Fibroblast of lung (primary cell): ENCODE measurements at places on chromosomes 1 and 21. TPM values are rescaled to one million over a fixed set of nuclear protein-coding genes. Genes with fewer than 3 reads are reported as not detected.

- H3K27me3 ChIP-seq, result no peaks in the 10 kb centered on the region
- H3K27ac ChIP-seq, result peak within 1 kb of the TSS; percentile 27
- no peaks in the 10 kb centered on the region for H3K36me3 ChIP-seq
- DNase-seq, result peak; percentile 74
Observed at GRCh38 chr1:212432661-212433576, at the start of gene NENF. TSS of gene NENF (plus strand) at chr1:212432920. CDS start at chr1:212432944, 24 bp downstream.

TNFRSF25 gene
- 0.51 and 1.5 TPM in 2 replicates for total RNA-seq

TMEM125 gene
- not detected in 2 replicates for total RNA-seq

DNA sequence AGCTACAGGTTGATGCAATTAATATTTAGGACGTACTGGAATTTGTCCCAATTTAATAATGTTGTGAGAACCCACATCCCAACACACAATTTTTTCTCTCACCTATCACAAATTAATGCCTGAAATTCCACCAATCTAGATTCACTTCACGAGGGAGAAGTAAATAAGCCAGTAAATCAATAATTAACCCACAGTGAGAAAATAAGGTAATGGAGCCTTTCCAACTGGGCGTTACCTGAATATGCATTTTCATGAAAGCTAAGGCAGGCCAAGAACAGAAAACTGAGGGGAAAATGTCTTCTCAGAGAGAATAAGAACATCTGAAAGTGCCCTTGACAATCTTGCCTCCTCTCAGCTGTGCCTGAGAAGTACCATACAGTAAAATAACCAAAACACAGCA lies 240.8 kb upstream of the NR5A2 start:
- DNase-seq, result no peak
- H3K4me1 ChIP-seq, result peaks cover 4% of the 10 kb centered on the region
- H3K36me3 ChIP-seq, result no peaks in the 10 kb centered on the region
- no peak overlapping the region for H3K4me3 ChIP-seq

DNM3 gene
- total RNA-seq, result 1.8 and 3.6 TPM in 2 replicates

GRCh38 chr1:96473791-96474434 lies 247.7 kb upstream of the PTBP2 start:
- DNase-seq, result peak; percentile 80
- no peak overlapping the region for H3K27ac ChIP-seq
- no peaks in the 10 kb centered on the region for H3K4me1 ChIP-seq
- no peak overlapping the region for H3K4me3 ChIP-seq
- H3K36me3 ChIP-seq, result no peaks in the 10 kb centered on the region

DNA sequence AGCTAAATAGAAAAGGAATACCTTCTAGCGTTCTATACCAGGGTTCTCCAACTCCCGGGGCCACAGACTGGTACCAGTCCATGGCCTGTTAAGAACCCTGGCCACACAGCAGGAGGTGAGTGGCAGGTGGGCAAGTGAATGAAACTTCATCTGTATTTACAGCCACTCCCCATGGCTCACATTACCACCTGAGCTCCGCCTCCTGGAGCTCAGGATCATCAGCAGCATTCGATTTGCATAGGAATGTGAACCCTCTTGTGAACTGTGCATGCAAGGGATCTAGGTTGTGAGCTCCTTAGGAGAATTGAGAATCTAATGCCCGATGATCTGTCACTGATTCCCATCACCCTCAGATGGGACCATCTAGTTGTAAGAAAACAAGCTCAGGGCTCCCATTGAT lies 107.3 kb downstream of the KAZN start:
- no peak overlapping the region for H3K27ac ChIP-seq
- H3K4me1 ChIP-seq, result no peaks in the 10 kb centered on the region
- H3K27me3 ChIP-seq, result no peaks in the 10 kb centered on the region
- no peak overlapping the region for H3K4me3 ChIP-seq
- H3K36me3 ChIP-seq, result no peaks in the 10 kb centered on the region
- no peak for DNase-seq

DNA sequence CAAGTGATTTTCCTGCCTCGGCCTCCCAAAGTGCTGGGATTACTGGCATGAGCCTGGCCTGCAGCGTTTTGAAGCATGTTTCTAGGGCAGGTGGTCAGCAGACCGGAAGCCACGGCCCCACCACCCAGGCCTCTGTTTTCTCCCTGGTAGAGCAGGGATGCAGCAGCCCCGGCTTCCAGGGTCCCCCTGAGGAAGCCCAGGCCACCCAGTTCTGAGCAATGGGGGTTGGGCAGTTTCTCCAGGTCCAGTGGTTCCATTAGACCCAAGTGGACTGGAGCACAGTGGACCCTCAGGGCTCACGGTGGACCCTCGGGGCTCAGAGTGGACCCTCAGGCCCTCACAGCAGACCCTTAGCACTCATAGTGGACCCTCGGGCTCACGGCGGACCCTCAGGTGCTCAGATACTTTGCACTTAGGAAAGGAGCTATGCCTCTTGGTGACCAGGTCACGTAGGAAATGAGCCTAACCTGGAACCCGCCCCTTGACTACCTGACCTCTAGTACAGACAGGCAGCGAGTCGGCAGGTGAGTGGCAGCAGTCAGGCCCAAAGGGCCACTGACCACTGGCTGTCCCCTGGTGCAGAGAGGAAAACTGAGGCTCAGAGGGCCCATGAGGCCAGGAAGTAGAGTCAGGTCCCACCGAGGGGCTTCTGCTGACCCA lies 4.6 kb upstream of the FNDC10 start:
- no peak overlapping the region for H3K27ac ChIP-seq
- no peaks in the 10 kb centered on the region for H3K4me1 ChIP-seq
- DNase-seq, result no peak

DNA sequence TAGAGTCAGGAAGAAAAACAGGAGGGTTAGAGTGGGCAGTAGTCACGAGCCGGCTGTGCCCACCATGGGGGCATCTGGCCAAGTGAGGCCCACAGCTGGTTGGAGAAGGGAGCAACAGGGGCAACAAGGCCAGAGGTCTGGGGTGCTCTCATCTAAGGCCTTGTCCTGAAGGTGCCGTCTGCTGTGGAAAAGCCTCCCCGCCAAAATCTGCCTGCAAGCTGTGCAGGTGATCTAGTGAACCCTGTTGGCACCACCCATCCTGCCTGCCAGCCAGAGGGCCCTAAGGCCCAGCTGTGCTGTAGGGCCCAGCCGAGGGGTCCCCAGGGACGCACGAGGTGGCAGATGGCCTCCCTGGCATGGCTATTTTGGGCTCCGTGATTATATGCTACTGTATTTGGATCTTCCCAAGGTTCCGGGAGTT lies 51.3 kb downstream of the LGR6 start:
- H3K36me3 ChIP-seq, result no peaks in the 10 kb centered on the region
- no peaks in the 10 kb centered on the region for H3K4me1 ChIP-seq
- peaks cover 50% of the 10 kb centered on the region for H3K27me3 ChIP-seq
- no peak overlapping the region for H3K4me3 ChIP-seq
- DNase-seq, result no peak
- no peak overlapping the region for H3K27ac ChIP-seq

GRCh38 chr1:218660678-218661053 lies 315.5 kb downstream of the TGFB2 start:
- peaks cover 5% of the 10 kb centered on the region for H3K4me1 ChIP-seq
- no peak overlapping the region for H3K4me3 ChIP-seq
- no peaks in the 10 kb centered on the region for H3K27me3 ChIP-seq
